ENCODE measurements at places on chromosomes 6 and 20.

- DNase-seq = no peak
Observed at GRCh38 chr20:40956542-40957264, 71.9 kb upstream of the TOP1 start.

- DNase-seq = no peak
Observed at GRCh38 chr20:61024390-61024789, 227.7 kb upstream of the CDH4 start.

GRCh38 chr20:44576297-44576696, 6.1 kb upstream of the PKIG start:
- DNase-seq = no peak

GRCh38 chr6:136795996-136796395, 3.7 kb upstream of the MAP3K5 start:
- DNase-seq = no peak

DNA sequence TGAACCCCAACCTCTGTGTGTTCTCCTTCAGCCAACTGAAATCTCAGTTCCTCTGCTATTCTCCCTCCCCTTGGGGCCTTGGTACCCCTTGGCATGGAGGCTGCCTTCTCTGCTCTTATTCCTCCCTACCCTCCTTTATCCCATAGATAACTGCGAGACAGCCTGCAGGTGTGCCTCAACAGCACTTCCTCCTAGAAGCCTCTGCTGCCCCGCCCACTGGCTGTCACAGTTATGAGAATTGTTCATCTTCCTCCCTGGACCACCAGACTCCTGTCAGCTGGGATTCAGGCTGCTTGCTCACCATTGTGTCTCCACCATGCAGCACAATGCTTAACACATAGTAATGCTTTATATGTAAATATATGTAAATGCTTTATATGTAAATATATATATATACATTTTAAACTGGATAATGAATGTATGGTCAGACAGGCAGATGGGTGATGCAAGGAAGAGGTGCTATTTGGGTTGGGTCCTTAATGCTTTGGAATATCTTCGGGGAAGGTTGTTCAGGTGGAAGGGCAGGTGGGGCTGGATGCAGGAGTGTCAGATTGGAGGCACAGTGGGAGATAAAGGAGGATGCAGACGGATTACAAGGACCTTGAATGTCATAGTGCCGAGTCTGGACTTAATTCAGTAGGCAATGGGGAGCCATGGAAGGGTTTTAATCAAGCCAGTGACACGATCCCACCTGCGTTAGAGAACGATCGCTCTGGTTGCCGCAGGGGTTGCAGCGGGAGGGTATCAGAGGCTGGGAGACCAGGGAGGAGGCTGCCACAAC, 4.9 kb downstream of the CDH22 start:
- DNase-seq = no peak

GRCh38 chr6:87990871-87991270, 56.8 kb upstream of the SPACA1 start:
- no peak for DNase-seq

GRCh38 chr6:135939208-135939591, 87.7 kb downstream of the PDE7B start:
- DNase-seq = no peak

GRCh38 chr20:36098364-36098763, 56.2 kb upstream of the EPB41L1 start:
- DNase-seq = no peak

DNA sequence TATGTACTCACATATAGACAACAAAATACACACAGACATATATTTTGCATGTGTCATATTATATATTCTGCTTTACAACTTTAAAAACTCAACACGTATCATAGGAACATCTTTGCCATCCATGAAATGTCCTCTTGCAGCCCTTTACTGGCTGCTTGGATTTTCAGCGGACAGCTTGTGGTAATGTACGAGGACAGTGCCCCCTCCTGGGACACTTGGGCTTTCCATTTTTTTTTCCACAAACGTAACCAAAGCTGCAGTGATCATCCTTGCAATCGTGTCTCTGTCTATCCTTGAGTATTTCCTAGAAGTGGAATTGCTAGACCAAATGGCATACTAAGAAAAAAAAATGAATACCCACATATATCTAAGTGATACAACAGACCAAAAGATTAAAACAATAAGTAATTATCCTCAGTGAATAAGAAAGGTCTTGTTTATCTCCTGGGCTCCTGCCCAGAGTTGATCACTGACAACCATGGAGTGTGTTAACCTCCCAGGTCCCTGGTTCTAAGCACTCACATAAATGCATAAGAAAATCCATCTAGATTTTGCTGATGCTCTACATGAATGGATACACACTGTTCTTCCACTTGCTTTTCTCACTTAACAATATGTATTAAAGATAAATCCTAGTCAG, 18.1 kb downstream of the BPI start:
- no peak for DNase-seq

DNA sequence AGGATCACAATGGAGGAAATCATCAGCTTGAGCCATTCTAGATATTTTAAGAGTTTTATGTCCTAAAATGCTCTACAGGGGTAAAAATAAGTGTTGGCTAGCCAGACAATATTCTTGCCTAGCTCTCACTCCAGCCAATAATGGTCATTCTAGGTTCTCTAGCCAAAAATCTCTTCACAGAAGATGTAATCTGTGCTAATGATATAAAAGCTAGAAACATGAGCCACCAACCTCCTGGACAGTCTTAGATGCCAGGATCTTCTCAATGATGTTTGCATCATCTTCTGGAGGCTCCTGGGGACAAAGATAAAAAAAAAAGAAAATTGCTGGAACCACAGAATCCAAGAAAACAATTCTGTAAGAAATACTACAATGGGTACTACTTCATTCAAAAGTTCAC, 119.1 kb downstream of the CHD6 start:
- no peak for DNase-seq

DNA sequence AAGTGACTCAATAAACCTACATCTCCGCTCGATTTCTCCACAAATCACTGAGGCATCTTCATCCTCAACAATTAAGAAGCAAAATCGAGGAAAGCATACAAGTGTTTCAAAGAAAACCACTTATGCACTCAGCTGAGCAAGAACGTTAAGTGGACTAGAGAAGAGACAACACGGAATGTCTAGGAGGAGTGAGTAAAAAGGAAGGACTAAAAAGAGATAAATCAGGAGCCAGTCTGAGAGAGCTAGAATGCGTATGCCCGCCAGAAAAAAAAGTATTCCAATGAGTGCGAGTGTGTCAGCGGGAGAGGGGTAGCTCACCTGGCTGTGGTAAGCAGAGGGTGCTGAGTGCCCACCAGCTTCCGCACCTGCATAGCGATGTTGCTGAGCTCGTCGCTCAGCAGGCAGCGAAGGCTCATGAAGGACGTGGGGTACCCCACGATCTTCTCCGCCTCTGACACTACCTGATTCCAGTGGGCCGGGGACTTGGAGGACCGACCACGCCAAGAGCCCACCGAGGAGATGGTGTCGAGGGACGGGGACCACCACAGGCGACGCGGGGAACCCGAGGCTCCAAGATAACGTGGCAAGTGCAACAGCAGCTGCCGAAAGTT, 587 bp downstream of the PDSS2 start:
- DNase-seq = peak; percentile 4

DNA sequence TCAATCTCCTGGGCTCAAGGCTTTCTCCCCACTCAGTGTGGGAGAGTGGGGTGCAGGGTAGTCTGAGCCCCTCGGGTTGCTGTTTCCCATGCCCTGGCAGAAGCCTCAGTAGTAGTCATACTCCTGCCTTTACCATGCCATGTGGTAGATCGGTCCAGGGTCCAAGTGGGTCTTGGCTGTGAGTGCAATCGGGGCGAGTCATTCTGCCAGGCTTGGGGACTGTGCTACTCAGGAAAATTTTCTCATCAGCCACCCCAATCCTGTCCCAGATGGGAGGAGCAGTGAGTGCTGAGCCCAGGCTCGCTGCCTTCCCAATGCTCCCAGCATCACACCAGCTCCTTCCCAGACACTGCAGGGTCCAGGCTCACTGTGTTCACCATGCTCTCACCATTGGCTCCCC, 10.7 kb upstream of the RAET1L start:
- no peak for DNase-seq

DNA sequence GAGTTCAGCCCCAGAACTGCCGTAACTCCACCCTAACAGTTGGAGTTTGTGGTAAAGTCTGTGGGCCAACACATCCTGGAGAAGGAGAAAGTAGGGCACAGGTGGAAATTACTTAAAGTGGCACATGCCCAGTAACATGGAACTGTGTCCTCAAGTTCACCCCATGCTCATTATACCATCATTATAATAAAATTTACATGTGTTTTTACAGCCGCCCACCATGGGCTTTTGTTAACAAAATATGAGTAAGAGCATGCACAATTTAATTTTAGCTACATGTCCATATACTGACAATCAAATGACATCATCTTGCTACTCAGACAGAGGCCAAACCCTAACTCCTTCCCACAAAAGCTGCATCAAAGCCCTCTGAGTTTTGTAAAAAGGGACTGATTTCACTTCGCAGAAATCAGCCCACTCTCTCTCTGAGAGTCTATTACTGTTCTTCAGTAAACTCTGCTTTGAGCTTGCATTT, 17.3 kb upstream of the ELOVL4 start:
- DNase-seq = no peak

DNA sequence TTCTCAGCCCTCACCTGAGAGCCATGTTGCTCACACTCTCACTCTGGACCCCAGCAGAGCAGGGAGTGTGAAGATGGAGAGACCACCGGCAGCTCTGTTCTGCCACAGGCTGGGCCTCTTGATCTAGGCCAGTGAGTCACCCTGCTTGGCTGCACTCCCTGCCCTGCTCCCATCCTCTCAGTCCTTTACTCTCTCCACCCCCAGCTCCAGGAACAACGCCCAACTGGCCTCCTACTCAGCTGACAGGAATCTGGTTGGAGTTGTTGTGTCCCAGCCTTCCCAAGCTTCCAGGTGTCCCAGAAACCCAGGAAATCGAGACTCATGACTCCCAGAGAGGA, at the start of gene PSORS1C1:
TSS of gene PSORS1C1 (plus strand) at position 260 of the 338 bp plus-strand sequence. CDS start 14,833 bp downstream, outside the sequence.
- DNase-seq = no peak

DNA sequence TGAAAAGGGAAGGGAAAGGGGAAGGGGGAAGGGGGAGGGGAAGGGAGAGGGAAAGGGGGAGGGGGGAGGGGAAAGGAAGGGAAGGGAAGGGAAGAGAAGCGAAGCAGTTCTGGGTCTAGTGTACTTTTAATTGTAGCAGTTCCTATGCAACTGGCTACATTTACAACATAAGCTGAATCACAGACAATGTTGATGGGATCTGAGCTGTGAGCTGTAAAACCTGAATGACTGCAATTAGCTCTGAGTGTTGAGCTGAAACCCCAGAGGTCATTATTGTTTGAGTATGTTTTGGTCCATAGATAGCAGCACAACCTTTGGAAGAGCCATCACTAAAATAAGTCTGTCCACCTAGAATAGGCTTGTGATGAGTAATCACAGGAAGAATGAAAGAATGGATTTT, 7.2 kb upstream of the ABHD12 start:
- no peak for DNase-seq

GRCh38 chr6:72553531-72554511, 68.0 kb upstream of the KCNQ5 start:
- DNase-seq = no peak

- no peak for DNase-seq
Observed at GRCh38 chr20:24682496-24682985, 213.1 kb downstream of the SYNDIG1 start.

GRCh38 chr6:5083307-5083583, 1.9 kb upstream of the PPP1R3G start:
- no peak for DNase-seq

DNA sequence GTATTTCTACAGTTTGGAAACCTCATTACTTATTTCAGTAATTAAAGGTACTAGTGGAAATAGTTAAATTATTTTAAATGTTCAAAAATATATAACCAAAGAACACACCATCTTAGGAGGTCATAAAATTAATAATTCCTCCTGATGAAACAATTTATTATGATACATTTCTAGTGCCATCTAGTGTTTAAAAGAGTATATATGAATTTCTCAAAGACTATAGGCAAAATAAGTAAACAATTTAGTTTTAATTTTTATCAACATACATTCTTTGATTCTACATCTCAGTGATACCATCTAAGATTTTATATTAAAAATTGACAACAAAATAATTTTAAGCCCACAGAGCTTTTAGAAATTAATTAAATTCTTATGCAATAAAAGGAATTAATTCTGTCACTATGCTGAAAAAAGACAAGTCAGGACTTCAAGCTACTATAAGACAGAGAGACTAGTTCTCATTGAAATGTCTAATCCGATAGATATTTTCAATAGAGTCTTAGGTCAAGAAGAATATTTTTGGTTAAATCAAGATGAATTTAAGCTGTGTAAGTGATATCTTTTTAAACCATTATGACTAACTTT, 107.8 kb upstream of the RNF217 start:
- no peak for DNase-seq

DNA sequence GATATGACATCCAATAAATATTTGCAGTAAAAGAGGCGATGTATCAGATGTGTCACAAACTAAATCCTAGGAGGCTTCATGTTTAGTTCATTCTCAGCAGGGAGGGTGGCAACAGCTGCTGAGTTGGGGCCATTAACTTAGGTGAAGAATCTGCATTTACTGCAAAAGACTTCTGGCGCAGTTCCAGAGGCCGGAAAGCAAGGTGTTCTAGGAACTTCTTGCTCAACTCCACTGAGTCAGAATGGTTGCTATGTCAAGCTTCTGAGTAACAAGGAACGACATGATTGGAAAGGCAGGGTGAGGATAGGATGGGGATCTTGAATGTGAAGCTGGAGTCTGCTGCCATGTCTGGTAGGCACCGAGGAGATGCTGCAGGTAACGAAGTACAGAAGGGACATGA, 11.7 kb downstream of the ADNP start:
- no peak for DNase-seq

- no peak for DNase-seq
Observed at GRCh38 chr6:20058912-20059311, 153.4 kb downstream of the MBOAT1 start.

GRCh38 chr20:52383995-52384621, 192.5 kb upstream of the ZFP64 start:
- no peak for DNase-seq

DNA sequence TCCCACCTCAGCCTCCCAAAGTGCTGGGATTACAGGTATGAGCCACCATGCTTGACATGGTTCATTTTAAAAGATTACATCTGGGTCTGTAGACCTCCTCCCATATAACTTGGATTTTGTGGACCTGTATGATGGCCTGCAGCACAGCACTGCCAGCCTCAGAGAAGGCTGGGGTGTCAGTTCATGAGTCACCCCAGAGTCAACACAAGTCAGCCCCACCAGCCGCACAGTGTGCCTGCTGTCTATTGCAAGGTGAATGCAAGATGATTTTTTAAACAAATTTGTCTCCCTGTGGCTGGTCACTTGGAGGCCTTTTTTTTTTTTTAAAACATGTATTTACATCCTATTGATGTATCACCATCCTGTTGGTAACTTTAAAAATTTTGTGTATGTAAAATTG, 76.7 kb downstream of the RREB1 start:
- no peak for DNase-seq

- no peak for DNase-seq
Observed at GRCh38 chr20:4947817-4948559, 53.3 kb downstream of the SLC23A2 start.

DNA sequence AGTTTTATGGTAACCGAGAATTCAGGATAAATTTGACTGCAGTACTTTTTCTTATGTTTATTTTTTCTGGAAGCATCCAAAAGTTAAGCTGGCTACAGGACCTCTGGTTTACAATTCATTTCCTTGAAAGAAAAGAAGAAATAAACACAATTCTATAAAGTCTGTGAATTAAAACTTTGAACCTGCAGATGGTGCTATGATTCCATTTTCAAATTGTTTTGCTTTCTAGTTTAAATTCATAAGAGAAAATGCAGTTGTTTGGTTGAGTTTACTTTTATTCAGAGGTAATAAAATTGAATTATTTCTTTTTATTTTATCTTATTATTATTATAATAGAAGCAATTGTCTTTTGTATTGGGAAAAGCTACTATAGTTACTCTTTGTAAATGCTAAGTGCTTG, 1.8 kb upstream of the VIP start:
- no peak for DNase-seq
